ENCODE measurements at places on chromosomes 3 and 15. TPM values are rescaled to one million over a fixed set of nuclear protein-coding genes. Genes with fewer than 3 reads are reported as not detected.

DNA sequence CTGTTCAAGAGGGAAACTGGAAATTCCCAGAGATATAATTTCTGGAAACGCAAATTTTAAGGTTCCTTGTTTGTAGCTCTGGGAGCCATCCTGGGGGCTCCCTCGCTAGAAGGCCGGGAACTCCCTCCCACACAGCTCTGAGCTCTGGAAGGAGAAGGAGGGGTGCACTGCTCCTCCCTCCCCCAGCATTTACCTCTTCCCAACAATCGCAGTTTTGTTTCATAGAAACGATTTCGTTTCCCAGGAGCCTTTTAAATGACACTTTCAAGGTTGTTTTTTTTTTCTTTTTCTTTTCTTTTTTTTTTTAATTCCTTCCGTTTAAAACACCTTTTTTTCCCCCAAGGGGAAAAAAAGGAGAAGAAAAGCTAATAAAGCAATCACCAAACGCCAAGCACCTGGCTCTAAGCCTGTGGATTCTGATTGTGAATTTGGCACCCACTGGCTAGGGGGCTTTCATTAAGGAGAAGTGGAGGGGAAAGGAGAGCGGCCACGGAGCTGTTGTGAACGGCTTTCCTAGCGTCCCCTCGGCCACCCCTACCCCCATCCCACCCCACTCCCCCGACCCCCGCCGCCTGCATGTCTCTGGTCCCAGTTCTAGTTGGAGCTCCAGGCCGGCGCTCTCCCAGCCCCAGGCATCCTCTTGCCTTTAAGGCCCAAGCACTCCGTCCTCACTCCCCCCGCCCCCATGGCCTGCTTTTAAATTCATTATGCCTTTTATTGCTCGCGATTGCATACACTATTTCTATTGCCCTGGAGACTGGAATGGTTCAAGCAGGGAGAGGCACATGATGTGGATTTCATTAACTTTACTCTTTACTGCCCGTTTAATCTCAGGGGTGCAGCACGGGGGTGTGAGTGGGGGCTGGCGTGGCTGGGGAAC is 13.6 kb upstream of the CCDC33 start:
- DNase-seq: no peak

DNA sequence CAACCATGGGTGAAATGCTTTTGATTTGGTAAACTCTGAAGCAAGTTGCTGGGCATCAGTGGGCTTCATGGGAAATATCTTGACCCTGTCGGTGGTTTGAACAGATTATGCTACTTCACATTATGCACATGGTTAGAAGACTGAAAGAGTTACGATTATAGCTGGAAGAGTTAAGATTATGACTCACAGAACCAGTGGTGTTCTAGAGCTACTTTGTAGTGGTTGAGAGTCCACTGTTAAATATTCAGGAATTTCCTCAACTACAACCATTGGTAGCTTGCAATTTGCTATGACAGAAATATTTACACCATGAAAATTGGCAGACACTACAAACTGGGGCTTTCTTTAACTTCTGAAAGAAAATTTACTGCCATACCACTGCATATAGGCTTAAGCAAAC is 99.3 kb downstream of the GADL1 start:
- no peak for DNase-seq

PLA1A gene
- total RNA-seq: not detected

- no peak for DNase-seq
Measured at GRCh38 chr3:24006-24405, 172.6 kb upstream of the CHL1 start.

GRCh38 chr3:12903000-12903800 is 61.8 kb upstream of the RPL32 start:
- no peak for DNase-seq

- DNase-seq: no peak
Measured at GRCh38 chr3:70488816-70489215, 176.4 kb upstream of the MDFIC2 start.

OXTR gene
- 0.27 TPM for total RNA-seq

- DNase-seq: no peak
Measured at GRCh38 chr3:169169340-169169963, 494.1 kb downstream of the MECOM start.

- peak; percentile 92 for DNase-seq
Measured at GRCh38 chr3:98730338-98730737, 32.8 kb upstream of the ST3GAL6 start.

ACP3 gene
- 0.27 TPM for total RNA-seq

PFKFB4 gene
- total RNA-seq: 10.8 TPM

NECTIN3 gene
- under 0.01 TPM for total RNA-seq

DNA sequence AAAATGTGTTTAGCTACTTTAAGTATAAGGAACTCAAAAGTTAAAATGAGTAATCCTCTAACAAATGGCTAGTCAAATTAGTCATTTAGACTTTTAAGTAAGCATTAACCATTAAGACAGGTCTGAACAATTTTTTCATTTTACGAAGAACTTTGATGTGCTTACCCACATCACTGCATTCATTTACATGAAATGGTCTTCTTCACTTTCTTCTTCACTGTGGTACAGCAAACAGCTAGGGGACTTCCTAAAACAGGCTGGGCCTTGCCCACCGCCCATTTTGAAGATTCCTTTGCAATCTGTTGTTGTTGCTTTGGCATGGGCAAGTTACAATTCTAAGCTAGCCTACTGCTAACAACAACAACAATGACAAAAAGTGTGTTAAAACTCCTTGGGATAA is 67.4 kb downstream of the CBLB start:
- DNase-seq: no peak

SV2B gene
- total RNA-seq: 0.27 TPM

GRCh38 chr3:196867155-196867506 is 589 bp upstream of the SENP5 start:
- DNase-seq: no peak

TIGIT gene
- not detected for total RNA-seq

DNA sequence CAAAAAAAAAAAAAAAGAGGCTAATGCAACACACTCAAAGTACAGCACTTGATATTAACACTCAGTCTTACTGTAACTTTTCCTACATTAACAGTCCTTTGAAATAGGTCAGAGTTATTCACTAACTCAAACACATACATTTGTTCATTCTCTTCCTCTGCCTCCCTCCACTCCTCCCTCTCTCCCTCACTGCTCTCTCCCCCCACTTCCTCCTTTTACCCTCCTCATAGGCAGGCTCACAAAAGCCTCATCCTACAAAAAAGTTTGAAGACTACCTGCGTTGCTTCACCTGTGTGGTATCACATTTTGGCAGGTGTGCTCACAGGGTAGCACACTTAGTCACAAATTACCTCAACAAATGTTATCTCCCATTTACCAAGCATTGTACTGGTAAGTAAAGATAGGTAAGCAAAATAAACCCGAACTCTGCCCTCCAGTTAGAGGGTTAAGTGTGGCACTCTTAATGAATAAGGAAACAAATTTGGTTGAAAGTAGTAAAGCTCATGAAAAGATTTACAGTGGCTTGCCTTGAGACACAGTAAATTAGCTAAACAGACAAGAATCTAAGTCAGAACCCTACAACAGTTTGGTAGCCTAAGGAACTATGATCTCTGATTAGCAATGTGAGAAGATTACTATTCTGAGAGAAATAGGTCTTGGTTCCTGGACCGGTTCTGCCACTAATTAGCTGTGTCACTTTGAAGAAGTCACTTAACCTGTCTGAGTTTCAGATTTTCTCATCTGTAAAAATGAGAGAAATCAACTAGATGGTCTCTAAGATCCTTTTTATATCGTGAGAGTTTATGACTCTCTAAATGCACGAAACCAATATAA is 151.0 kb upstream of the MLF1 start:
- no peak for DNase-seq

Data from hematopoietic multipotent progenitor cell (in vitro differentiated cells).